RWPE1 (cell line): ENCODE measurements at places on chromosomes 12 and 14.

GRCh38 chr12:101044512-101045059 lies 165.5 kb downstream of the SLC5A8 start:
- DNase-seq, result no peak

GRCh38 chr14:100474196-100474595 lies 113.0 kb downstream of the BEGAIN start:
- DNase-seq, result no peak

DNA sequence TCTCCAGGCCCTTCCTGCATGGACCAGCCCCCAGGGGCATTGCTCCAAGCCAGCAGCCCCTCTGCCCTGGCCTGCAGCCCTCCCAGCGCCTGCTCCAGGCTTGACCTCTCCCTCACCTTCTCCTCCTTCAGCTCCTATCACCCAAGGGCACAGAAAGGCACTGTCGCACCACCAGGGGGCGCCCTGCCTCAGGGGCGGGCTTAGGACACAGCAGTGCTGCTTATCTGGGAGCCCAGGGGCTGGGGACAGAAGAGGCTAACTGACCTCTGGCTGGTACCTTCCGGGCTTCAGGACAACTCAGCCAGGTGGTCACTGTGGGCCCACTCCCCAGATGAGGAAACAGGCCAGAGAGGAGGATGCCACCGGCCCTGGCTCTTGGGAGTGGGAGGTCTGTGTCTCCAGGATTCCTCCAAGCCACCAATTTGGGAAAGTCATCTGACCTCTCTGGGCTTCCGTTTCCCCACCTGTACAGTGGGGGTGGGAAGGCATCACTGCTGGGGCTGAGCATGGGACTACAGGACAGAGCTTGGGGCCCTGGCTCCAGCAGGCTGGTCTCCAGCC lies 25.3 kb upstream of the GPR132 start:
- DNase-seq, result peak; percentile 51

DNA sequence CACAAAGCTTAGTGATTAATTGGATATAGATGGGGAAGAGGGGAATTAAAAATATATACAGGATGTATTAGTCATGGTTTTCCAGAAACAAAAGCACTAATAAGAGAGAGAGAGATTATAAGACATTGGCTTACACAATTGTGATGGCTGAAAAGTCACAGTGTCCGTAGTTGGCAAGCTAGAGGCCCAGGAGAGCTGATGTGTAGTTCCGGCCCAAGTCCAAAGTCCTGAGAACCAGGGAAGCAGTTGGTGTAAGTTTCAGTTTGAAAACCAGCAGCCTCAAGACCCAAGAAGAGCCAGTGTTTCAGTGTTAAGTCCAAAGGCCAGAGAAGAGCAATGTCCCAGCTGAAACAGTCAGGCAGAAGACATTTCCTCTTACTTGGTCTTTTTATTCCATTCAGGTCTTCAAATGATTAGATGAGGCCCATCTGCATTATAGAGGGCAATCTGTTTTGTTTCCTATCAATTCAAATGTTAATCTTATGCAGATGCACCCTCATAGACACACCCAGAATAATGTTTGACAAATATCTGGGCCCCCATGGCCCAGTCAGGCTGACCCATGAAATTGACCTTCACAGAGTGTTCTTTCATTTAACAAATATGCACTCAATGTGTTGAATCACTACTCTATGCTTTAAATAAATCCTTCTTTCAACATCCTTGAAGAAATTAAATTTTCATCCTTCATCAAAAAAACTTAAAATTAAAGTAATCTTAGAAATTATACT lies 67.2 kb upstream of the DIO2 start:
- no peak for DNase-seq

DNA sequence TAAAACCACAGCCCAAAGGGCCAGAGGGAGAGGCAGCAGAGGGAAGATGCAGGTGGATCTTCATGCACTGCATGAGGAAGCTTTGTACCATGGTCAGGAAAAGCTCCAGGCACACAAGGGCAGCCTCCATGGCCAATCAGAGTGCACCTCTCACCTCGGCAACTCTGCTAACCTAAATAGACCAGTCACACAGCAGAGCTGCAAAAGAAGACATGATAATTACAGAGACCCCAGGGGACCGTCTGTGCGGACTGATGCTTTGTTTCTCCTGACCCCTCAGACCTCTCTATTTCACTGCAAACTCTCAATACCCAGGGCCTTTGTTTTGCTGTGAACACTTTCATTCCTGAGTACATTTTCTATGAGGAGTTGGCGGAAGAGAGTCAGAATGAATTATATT lies 10.7 kb upstream of the TCL1B start:
- DNase-seq, result no peak

GRCh38 chr12:48040354-48040753 lies 36.1 kb upstream of the COL2A1 start:
- no peak for DNase-seq
